ENCODE measurements at places on chromosomes 5 and 9.

DNA sequence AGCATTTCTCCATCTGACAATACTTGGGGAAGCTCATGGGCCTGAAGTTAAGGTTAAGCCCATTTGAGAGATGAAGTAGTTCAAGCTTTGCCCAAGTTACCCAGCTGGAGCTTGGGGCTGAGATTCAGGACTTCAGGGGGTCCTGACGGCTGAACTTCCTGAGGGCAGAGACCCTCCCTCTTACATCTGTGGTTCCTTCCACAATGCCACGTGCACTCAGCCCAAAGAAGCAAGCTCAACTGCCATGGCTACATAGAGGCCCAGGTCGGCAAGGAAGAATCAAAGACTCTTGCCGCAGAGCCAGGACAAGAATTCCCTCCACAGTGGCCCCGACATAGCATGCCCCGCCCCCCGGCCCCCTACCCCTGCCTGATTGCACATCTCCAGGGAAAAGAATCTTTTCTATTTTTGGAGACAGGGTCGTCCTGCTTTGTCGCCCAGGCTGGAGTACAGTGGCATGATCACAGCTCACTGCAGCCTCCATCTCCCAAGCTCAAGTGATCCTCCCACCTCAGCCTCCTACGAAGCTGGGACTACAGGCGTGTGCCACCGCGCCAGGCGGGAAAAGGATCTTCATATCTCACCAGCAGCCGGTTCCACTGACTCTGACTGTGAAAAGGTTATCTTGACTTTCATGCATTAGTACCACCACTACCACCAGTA, 9.2 kb downstream of the PHF19 start:
- no peak for DNase-seq

GRCh38 chr9:21902136-21902535, 92.1 kb downstream of the CDKN2A start:
- DNase-seq, result no peak

- no peak for DNase-seq
These were observed 23.6 kb upstream of the ANXA2R start for GRCh38 chr5:43063721-43064171.

DNA sequence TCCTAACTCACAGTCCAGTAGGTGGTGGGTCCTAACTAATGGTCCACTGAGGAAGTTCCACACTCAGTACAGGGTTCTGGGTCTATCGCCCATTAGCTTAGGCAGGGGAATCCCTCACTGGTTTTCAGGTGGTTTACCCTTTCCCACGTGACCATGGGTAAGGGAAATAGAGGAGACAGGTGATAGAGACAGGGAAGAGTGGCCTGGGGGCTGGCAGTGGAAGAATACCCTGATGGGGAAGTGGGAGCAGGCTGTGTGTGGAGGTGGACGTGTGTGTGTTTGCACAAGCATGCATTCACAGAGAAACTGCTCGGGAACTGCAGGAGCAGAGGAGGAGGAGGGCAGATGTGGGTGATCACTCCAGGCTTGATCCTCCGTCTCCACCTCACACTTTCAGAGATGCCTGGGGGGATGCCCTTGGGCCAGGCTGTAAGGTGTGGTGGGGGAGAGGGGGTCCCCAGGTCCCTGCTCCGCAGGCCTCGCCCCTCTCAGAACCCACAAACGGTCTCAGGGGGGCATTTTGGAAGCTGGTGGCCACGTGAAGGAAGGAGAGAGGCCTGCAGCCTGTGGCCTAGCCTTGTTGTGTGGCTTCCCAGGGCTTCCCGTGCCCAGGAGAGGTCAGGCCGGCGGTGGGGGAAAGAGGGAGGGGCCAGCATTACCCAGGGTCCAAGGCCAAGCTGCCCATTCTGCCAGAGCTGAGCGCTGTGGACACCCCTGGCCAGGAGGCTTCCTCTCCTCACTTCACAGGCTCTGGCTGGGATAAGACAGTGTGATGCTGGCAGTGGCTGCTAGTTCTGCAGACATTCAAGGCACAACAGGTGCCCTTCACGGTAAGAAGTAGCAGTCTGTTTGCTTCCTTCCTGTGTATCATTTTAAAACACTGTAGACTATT, 80.0 kb downstream of the OTULIN start:
- no peak for DNase-seq

- DNase-seq, result no peak
These were observed 19.9 kb downstream of the SMIM15 start for GRCh38 chr5:61142391-61142790.

- no peak for DNase-seq
These were observed 42.3 kb downstream of the SH3RF2 start for GRCh38 chr5:145978708-145979107.

DNA sequence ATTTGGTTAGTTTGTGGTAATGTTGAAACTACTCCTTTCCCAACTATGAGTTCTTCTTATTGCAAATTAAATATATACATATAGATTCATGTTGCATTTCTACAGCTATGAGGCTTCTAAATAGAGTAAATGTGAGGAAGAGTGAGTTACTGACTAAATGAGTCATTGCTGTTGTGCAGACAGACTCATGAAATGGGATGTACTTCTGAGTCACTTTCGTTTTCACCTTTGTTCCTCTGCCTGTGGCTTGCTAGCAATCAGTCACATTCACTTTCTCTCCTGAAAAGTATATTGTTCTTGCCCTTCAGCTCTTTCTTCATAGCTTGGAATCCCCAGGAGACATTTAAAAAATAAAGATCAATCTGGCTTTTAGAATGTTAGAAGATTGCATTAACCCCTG, 295.5 kb upstream of the SMC2 start:
- no peak for DNase-seq

DNA sequence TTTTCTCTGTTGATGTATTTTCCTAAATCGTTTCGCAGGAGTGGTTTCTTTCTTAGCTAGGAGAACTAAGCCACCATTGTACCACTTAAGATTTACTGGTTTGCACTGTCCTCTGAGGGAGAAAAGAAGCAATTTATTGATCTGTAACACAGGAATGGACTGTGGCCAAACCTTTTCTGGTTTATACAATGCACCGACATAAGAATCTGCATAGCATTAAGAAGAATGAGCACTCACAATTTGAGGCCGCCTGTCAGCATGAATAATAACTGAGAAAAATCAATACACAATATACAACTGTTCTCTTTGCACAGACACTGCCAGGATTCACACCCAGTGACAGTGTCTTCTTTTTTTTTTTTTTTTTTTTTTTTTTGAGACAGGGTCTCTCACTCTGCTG, 168.6 kb upstream of the DMRT1 start:
- peak; percentile 89 for DNase-seq

- no peak for DNase-seq
These were observed 259.2 kb downstream of the PDZD2 start for GRCh38 chr5:31898036-31898632.

DNA sequence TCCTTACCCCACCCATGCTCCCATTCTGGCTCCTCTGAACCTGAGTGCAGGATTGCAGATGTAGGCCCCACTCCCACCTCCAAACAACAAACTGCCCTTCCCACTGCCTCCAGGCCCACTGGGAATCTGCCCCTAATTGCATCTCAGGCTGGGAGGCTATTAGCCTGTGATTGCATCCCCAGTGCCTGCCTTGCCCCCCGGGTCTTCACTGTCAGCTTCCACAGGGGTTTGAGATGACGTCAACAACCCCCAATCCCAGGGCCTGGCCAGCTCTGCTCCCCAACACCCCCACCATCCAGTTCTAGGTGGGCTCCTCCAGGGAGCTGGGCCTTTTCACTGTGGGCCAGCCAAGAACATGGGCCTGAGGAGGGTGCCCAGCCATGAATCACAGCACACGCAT, 91.5 kb downstream of the PCDH1 start:
- no peak for DNase-seq
